ENCODE measurements at places on chromosomes 7 and 10. TPM values are rescaled to one million over a fixed set of nuclear protein-coding genes. Genes with fewer than 3 reads are reported as not detected.

LLCFC1 gene
- not detected for total RNA-seq

BLNK gene
- total RNA-seq, result 11.2 TPM

OAT gene
- 54.2 TPM for total RNA-seq

GIMAP4 gene
- 95.7 TPM for total RNA-seq

AOAH gene
- total RNA-seq, result 29.2 TPM

UPK3B gene
- 16.6 TPM for total RNA-seq

ZNF92 gene
- total RNA-seq, result 7.9 TPM

AKR1D1 gene
- not detected for total RNA-seq
